ENCODE measurements at places on chromosomes 1 and 21.

DNA sequence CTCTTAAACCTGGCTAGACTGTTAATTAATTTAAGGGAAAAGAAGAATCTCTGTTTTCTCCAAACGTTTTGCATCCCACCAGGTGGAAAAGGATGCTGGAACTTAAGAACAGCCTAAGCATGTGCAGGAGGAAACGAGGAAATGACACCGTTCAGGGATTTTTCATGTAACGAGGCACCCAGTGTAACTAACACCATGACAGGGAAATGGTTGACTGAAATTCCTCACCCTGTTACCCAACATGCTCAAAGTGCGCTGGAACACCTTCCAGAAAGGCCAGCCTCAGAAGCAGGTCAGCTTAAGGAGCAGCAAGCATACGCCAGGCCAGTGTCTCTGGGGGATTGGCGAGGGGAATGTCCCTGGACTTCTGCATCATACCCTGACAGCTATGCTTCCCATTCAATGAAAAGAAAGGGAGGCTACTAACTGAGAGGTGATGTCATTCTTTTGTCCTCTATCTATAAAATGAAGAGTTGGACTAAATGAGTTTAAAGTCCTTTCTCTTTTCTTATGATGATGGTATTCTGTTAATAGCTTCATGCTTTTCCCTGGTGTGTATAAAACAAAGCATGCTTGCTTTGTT, 21.6 kb downstream of the TNN start:
- no peak for DNase-seq

DNA sequence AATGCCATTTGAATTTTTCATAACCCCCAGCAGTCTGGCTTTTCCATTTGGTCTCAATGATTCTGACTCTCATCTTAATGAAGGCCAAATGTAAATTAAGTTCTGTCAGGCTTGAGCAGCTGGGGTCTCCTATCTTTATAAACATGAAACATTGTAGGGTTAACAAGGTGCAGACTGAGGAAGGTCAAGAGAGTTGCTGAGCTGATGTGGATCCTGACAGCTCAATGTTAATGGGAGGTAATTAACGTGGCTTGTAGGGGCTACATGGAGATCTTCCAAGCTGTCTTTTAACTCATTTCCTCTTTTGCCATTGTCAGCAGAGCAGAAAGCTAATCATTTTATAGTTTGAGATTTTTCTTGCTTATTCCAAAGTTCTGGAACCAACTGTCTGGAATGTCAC, 55.2 kb downstream of the FGGY start:
- DNase-seq: no peak

DNA sequence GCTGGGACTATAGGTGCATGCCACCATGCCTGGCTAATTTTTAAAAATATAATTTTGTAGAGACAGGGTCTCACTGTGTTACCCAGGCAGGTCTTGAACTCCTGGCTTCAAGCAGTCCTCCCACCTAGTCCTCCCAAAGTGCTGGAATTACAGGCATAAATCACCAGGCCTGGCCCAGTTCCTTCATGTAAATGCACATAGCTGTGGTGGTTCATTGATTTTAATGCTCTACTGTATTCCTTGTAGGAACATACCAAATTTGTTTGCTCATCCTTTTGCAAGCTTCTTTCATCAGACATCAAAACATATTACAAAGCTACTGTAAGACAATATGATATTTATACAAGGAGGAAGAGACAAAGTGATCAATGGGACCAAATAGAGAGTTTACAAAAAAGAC, 237.5 kb upstream of the ESRRG start:
- no peak for DNase-seq

DNA sequence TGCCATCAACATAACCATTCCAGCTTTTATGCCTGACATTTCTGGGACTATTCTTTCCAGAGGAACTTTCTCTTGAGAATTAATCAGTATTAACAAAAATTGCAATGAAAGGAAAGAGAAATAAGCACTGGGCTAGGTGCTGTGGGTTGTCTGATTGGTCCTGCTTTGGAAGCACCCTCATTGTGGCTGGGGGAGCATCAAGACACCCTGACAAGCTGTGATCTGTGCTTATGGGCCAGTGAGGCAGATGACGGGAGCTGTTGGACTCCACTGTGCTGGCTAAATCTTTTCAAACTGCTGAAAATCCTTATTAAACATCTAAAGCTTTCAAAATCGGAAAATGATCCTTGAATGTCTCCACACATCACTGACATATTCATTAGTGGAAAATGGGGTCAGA, 20.0 kb downstream of the UBASH3A start:
- no peak for DNase-seq

DNA sequence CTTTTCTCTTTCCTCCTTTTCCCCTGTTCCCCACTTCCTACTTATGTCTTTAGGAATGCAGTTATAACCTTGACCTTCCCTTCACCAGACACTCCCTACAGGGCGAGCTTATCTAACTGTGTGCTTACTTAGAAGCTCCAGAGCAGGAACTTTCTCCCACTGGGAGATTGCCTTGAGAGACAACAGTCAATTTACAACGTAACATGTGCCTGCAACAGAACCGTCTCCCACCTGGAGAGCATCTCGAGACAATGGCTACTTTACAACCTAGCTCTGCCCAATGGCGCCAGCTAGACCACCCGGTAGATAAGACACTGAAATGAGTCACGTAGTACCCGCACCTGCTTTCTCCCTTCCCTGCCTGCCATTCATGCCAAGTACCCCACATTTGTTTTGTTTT, 16.7 kb downstream of the HMGN1 start:
- DNase-seq: no peak

DNA sequence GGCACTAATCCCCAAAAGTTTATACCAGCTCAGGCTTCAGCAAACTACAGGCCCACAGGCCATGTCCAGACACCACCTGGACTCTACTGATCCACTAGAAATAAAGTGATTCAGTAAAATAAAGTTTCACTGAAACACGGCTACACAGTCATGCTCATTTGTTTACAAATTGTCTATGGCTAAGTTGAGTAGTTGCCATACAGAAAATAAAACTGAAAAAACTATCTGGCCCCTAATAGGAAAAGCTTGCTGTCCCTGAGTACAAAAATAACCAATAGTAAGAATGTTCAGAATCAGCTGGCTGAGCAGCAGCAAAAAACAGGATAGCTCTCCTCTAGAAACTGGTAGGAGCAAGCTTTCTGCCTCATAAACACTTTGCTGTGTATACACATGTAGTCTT, 221.5 kb downstream of the RERE start:
- no peak for DNase-seq
